Activated CD4-positive, alpha-beta memory T cell treated with anti-CD3 and anti-CD28 coated beads, Interleukin-2, amount 10 ng/mL, durations not matched to agents 7 days and 5 days (primary cell): ENCODE measurements at places on chromosomes 2 and 18. TPM values are rescaled to one million over a fixed set of nuclear protein-coding genes. Genes with fewer than 3 reads are reported as not detected.

The TTN gene
- 2.1 TPM for total RNA-seq

The HOXD8 gene
- not detected for total RNA-seq

The MRPS9 gene
- 20.6 TPM for total RNA-seq

The RAB6C gene
- total RNA-seq: not detected

DNA sequence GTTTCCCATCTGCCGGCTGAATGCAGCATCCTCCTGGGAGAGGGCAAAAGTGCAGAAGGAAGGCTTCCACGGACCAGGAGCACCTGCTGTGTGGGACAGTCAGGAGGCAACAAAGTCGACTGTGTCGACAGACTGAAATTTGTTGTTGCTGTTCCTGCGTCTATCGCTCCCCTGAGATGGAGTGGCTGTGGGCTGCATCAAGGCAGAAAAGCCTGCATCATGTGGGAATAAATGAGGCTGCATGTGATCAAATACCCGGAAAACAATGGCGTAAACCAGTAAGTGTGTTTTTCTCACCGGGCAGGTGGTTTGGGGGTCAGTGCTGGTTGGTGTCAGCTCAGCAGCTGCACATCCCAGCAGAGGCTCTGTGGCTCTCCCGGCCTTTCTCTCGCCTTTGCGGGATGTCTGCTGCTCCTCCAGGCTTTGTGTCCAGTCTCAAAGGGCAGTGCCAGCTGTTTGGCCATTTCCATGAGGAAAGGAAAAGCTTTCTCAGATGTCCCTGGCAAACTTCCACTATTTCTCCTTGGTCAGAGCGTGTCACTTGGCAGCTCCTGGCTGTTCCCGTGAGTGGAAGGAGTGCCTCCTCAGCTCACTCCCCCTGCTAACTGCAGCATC lies 262.4 kb downstream of the NDUFA10 start:
- H3K4me1 ChIP-seq: no peaks in the 10 kb centered on the region
- H3K36me3 ChIP-seq: no peaks in the 10 kb centered on the region
- no peak overlapping the region for H3K4me3 ChIP-seq
- DNase-seq: no peak
- no peak overlapping the region for H3K27ac ChIP-seq
- H3K27me3 ChIP-seq: no peaks in the 10 kb centered on the region

GRCh38 chr18:27942706-27943105 lies 234.2 kb downstream of the CDH2 start:
- H3K4me1 ChIP-seq: no peaks in the 10 kb centered on the region
- DNase-seq: no peak
- no peak overlapping the region for H3K27ac ChIP-seq
- no peaks in the 10 kb centered on the region for H3K36me3 ChIP-seq
- H3K4me3 ChIP-seq: no peak overlapping the region

DNA sequence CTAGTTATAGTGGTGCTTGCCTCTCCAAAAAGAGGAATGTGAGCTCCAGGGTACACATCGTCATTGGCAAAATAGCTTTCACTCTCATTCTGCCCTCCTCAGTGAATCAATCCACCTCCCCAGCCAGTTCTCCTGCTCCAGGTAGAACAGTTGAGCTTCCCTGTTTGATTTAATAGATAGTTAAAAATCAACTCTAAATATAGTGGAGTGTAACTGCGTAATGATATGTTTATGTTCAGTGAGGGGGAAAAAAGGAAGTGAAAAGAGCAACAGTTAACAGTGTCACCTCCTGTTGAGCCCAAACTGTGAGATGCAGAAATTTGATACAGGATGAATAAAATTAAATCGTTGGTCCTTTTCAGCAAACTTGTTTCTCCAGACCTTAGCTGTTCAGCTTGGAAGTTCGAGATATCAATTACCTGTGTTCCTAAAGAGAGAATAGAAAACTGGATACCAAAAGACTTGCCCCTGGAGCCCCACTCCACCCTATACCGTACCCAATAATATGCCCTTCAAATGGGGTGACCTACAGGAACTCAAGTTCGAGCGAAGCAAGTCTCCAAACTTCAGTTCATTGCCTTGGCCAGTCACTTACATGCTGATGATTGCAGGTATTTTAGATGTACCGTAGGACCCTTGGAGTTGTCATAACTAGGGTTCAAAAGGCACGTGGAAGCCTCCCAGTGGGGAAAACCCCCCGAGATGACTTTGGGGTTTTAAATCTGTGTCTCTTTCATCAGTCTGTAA lies 708.4 kb downstream of the RNF144A start:
- H3K36me3 ChIP-seq: no peaks in the 10 kb centered on the region
- DNase-seq: no peak
- H3K27me3 ChIP-seq: no peaks in the 10 kb centered on the region
- peaks cover 8% of the 10 kb centered on the region for H3K4me1 ChIP-seq
- H3K27ac ChIP-seq: no peak overlapping the region
- no peak overlapping the region for H3K4me3 ChIP-seq

DNA sequence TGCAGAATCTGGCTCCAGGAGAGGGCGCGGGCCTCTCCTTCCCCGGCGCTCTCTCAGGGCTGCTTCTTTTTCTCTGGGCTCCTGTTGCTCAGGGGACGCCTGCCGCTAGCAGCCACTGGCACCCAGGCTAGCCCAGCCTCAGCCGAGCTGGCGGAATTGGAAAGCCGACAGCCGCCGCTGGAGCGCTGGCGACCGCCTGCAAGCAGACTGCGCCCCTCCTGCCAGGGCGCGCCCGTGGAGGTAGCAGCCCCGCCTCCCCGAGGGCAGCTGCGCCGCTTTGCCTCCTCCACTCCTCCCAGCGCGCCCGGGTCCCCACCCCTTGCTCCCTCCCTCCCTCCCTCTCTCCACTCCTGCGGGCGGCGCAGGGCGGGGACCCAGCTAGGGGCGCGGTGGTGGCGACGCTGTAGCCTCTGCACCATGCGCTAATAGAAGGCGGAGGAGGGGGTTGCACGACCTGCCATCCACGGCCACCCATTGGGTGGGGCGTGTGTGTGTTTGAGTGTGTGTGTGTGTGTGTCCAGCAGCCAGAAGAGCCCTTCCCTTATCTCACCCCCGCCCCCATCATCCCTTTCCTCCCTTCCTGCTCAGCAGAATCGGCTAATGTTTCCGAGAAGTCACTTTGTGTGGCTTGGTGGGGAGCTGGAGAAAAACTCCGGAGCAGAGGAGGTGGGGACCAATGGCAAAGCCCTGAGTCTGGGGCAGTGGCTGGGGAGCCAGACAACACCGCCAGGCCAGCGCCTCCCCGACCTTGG lies at the start of gene SCN9A:
Gene SCN9A (minus strand): TSS at position 209 of the 752 bp plus-strand sequence. CDS start 64,188 bp downstream, outside the sequence.
- H3K4me3 ChIP-seq: peak within 1 kb of the TSS; percentile 66
- no peak within 1 kb of the TSS for H3K27ac ChIP-seq
- peaks cover 18% of the 10 kb centered on the region for H3K4me1 ChIP-seq
- peak; percentile 36 for DNase-seq
- H3K27me3 ChIP-seq: peaks cover 38% of the 10 kb centered on the region

DNA sequence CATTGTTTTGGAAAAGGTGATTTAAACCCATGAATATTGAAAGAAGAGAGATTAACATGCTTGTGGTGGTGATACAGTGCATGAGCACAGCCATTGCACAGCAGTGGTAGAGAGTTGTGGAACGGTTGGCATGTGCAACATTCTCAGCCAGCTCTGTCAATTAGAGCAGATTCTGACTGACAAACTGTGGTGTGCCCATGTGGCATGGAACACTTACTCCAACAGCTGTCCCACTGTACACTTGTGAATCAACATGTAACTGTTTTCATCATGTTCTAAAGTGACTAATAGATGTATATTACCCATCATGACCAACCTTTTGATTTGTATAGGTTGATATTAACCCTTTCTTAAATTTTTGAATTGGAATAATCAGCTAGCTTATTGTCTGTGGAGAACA lies 55.6 kb downstream of the PKP4 start:
- H3K36me3 ChIP-seq: no peaks in the 10 kb centered on the region
- H3K27me3 ChIP-seq: no peaks in the 10 kb centered on the region
- H3K27ac ChIP-seq: no peak overlapping the region
- DNase-seq: no peak
- H3K4me1 ChIP-seq: peaks cover 10% of the 10 kb centered on the region

- peaks cover 4% of the 10 kb centered on the region for H3K27me3 ChIP-seq
- no peak for DNase-seq
- no peak overlapping the region for H3K27ac ChIP-seq
These were observed 32.1 kb downstream of the CCDC141 start for GRCh38 chr2:179017773-179018357.
